ENCODE measurements at places on chromosomes 6 and 20.
A peak's percentile ranks its signal among the peaks of the same experiment; 100 is the strongest.

- DNase-seq = no peak
These were observed 51.4 kb downstream of the WDR27 start for GRCh38 chr6:169650241-169650958.

DNA sequence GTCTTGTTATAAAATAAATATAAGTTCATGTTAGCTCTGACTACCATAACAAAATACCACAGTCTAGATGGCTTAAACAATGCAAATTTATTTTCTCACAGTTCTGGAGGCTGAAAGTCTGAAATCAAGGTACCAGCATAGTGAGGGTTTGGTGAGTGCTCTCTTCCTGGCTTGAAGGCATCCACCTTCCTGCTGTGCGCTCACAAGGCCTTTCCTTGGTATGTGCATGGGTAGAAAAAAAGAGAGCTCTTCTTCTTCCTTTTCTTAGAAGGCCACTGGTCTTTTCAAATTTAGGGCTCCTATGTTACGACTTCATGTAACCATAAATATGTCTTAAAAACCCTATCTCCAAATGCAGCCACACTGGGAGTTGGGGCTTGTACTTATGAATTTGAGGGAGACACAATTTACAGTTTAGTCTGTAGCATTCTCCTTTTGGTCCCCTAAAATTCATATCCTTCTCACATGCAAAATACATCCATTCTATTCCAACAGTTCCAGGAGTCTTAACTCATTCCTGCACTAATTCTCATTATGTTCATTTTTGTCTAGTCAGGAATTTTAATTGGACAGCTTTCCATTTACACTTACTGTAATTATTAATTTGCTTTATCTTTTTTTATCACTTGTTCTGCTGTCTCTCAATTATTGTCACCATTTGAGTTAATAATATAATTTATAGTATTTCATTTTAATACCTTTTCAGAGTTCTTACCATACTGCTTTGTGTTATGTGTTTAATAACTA is 381.9 kb upstream of the EPHA7 start:
- DNase-seq = no peak

DNA sequence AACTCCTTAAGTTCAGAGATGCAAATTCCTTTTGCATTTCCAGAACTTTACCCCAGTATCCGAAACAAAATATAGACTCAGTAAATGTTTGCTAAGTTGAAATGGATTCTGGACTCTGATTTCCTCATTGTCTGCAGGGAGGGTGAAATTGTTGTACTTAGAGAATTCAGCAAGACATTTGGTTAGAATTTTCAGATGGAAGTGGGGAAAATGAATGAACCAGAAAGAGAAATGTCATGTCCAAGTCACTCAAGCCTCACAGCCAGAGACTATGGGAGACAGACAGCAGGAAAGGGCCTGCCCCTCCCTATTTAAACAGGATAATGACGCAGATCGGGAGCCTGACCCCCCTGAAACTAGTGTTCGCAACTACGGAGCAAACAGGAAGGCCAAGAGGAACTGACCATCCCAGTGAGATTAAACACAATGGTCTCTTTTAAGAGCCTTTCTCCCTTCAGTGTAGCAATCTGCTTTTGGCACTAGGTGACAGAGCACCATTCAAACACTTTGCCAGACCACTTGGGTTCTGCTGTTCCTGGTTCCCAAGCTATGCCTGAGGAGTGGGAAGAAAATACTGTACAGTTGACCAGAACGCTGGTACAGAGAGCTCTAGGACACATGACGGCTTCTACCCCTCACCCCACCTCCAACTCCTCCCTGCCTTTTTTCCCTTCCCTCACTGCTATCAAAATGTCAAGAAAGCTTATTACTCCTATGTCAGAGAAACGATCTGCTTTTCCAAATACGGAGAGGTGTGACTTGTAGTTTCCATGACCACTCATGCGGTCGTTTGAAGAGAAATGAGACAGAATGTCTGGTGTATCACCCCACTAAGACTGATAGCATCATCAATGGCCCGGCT is 13.7 kb downstream of the NEDD9 start:
- no peak for DNase-seq

- DNase-seq = no peak
These were observed 882.0 kb downstream of the TFAP2A start for GRCh38 chr6:9532621-9533557.

DNA sequence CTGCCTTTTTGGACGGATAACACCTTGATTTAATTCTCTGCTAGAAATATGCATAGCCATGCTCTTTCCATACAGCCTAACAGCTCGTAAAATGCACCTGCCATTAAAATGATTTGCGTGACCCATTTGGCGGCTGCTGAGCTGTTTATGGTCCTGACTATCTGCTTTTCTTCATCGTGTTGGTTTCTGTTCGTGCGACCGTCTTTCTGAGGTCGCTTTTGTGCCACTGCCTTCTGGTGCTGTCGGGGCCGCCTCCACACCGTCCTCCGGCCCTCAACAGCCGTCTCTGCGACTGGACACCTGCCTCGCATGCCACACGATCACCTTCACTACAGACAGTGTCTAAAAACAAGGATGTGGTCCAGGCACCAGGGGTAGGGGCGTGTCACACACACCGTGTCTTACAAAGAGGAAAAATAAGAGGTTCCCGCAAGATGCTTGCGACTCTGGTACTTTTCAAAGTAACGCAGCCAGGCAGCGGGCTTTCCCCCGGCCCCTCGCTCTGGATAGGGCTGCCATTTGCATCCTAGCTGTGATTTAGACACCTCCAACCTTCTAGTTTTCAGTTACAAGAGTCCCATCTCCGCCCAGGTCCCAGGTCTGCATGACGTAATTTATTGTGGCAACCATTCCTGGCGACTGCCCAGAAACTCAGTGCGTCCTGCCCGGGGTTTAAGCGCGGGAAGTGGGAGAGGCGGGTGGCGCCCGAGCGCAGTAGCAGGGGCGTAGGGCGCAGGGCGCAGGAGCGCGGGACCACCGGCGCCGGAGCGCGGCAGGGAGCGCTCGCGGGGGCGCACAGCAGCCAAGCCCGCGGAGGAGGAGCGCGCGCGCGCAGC is at the start of gene STMND1:
Gene STMND1, plus strand, starts transcription at position 629 of the 836 bp plus-strand sequence. CDS start 208 bp downstream, outside the sequence.
- DNase-seq = peak; percentile 17

DNA sequence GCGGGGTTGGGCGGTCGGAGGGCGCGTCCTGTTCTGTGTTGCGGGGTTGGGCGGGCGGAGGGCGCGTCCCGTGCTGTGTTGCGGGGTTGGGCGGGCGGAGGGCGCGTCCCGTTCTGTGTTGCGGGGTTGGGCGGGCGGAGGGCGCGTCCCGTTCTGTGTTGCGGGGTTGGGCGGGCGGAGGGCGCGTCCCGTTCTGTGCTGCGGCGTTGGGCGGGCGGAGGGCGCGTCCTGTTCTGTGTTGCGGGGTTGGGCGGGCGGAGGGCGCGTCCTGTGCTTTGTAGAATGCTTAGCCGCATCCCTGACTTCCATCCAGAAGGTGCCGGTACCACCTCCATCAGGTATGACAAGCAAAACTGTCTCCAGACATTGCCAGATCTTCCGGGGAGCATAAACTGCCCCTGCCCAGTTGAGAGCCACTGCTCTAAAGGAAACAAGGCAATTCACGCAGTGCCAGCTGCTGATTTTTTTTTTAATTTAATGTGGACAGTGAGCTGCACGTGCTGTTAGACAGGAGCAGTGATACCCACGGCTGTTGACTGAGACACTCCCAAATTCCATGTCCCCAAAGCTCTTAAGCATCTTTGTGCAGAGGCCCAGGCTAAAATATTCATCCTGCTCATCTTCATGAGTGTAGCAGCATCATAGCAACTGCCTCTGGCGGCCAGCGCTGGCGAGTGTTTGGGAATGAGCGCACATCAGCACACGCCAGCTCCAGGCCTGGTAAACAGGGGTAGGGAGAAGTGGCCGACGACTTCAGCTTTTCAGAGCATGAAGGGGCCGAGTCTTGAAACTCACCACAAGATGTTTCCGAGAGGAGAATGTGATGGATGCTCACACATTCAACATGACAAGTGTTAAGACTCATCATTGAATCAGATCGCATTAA is 284.4 kb upstream of the CDH4 start:
- DNase-seq = no peak

DNA sequence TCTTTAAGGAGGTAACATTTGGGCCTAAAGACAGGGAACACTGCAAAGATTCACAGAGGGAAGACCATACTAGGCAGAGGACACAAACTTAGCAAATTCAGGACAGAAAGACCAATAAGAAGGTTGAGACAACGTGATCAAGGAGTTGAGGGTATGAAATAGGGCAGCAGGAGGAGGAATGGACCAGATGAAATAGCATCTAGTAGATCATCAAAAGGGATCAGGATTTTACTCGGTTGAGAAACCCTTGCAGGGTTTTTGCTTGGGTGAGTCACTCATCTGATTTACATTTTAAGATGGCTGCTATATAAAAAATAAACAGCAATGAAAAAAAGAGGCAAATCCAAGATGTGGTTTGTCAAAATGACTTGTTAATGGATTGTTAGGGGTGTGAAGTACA is 4.7 kb downstream of the BCLAF1 start:
- no peak for DNase-seq

Data from neural crest cell (in vitro differentiated cells).